Left renal pelvis (tissue), 4 donors: ENCODE measurements at places on chromosomes 2 and 18. TPM values are rescaled to one million over a fixed set of nuclear protein-coding genes. Genes with fewer than 3 reads are reported as not detected.

DNA sequence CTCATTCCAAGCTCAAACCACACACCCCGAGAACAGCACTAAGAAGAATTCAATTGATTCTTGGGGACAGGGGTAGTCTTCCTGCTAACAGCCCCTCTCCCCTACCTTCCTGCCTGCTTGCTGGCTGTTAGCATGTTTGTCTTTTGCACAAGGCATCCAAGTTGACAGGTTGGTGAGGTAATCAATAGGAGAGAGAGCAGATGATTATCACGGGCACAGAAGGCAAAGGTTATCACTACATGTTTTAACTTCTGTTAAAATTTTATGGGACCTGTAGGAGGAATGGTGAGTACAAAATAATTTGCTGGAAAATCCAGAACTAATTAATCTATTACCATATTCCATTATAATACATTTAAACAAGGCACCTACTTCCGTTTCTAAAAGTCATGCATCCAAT lies 442.1 kb upstream of the TCF4 start:
- DNase-seq = no peak

- DNase-seq = no peak
These were observed 7.8 kb upstream of the GAL3ST2 start for GRCh38 chr2:241768850-241769249.

NDC80 gene
- 26.9 TPM for polyA plus RNA-seq

DNA sequence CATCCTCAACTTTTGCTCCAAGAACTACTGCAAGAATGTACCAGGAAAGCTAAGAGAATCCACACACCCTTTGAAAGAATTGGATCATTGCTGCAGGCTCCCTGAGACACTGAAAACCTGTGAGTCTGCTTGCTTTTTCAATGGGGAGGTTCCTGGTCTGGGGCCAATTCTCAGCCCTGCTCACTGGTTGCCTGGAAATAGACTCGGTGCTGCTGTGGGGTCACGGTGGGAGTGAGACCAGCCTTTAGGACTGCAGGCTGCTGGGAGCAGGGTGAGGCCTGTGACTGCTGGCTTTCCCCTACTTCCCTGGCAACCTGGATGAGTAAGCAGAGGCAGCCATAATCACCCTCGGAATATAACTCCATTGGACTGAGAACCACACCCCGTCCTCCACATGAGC lies 569.3 kb downstream of the DPP10 start:
- DNase-seq = no peak

GRCh38 chr18:1294229-1294628 lies 389.6 kb downstream of the ADCYAP1 start:
- no peak for DNase-seq

DNA sequence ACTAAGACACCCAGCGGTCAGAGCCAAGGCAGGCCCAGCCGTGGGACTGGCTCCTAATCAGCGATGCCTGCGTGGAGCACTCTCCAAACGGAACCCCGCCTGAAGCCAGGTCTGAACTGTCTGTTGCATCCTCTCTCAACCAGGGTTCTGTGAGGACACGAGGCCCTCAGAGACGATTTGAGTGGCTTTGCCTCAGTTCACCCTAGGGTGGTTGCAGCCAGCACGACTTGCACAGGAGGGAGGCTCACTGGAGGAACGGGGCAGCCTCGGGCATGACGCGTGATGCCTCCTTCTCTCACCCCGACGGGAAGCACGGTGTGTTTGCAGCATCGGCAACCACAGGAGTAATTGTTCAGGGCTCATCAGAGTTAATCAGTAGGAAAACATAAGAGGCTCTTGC lies 336.4 kb downstream of the EIPR1 start:
- no peak for DNase-seq

- DNase-seq = peak; percentile 42
These were observed 4.7 kb upstream of the STAMBP start for GRCh38 chr2:73823916-73824523.

- DNase-seq = no peak
These were observed 48.3 kb downstream of the KLHL29 start for GRCh38 chr2:23433282-23433681.

GRCh38 chr18:5628512-5629255 lies 84.9 kb upstream of the EPB41L3 start:
- peak; percentile 24 for DNase-seq

PRSS56 gene
- not detected for polyA plus RNA-seq

- no peak for DNase-seq
These were observed 34.1 kb upstream of the MC4R start for GRCh38 chr18:60406721-60407120.

DNA sequence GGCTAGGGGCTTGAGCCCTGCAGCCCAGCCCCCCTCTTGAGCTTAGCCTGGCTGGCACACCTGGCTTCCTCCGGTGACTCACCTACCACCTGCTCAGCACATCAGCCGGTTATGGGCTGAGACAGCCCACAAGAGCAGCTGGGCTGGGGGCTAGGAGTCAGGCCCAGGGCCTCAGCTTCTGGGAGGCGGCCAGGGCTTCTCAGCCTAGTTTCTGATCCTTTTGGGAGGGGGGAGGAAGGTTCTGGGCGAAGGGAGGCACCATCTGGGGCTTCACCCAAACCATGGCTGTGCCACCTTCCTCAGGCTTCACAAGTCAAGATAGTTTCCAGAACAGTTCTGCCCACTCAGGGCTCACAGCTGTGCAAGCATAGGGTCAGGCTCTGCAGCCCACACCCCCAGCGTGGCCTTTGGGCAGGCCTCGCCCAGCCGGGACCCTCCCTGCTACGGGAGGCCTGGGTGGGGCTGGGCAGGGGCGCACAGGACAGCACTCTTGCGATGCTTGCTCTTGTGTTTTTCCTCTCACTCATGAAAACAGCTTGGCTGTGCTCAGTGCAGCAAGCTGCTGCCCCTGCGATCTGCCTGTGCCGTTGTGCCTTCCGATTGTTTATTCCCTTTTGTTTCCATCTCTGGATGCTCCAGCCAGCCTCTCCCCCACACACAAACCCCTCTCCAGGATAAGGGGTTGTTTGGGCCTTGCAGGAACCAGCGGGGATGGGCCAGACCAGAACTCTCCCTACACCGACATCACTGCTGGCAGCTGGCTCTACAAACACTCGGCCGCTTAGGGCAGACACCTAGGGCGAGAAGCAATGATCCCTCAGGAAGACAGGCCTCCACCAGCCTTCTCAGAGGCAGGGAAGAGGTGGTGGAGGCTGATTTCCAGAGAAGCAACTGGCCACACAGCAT lies 26.1 kb upstream of the SEMA4C start:
- DNase-seq = no peak

KYNU gene
- polyA plus RNA-seq = 4.7 TPM

MORN2 gene
- polyA plus RNA-seq = 56.6 TPM

RGPD4 gene
- 0.05 TPM for polyA plus RNA-seq

SFT2D3 gene
- polyA plus RNA-seq = not detected

DNA sequence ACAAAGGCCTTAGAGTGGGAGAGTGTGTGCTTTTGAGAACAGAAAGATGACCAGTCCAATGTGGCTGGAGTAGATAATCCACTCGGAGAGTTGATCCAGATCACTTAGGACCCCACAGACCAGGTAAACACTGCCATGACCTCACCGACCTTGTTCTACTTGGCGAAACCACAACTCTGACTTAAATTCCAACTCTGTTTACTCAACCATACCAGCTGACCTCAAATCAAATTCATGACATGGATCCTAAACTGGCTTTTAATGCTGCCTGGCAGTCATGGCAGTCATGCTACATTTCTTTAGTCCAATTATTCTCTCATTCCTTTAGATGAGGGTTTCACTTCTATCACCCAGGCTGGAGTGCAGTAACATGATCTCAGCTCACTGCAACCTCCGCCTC lies 347.1 kb upstream of the FAM98A start:
- DNase-seq = no peak

GRCh38 chr2:174835797-174836255 lies 71.6 kb upstream of the CHRNA1 start:
- no peak for DNase-seq

GRCh38 chr18:68660354-68661183 lies 54.3 kb downstream of the TMX3 start:
- peak; percentile 16 for DNase-seq

KATNAL2 gene
- 5.7 TPM for polyA plus RNA-seq

- no peak for DNase-seq
These were observed 1531.9 kb upstream of the ACVR2A start for GRCh38 chr2:146312899-146313298.

GRCh38 chr2:178333851-178334250 lies 117.1 kb downstream of the PRKRA start:
- no peak for DNase-seq

DNAH7 gene
- 0.76 TPM for polyA plus RNA-seq

GRCh38 chr2:171735991-171736710 lies 48.9 kb downstream of the DYNC1I2 start:
- no peak for DNase-seq

EFHD1 gene
- polyA plus RNA-seq = 75.7 TPM

DNA sequence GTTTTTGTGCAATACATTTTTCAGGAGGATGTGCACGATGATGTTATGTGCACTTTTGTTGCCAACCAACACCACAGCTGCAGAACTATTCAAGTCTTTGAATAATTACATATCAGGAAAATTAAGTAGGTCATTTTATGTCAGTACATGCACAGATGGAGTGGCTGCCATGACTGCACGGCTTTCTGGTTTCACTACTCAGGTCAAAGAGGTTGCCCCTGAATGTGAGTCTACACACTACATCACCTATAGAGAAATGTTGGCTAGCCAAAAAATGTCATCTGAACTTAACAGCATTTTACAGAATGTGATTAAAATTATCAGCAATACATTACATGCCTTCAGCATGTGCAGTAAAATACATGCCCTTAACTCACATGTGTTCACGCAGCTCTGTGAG lies 1637.3 kb upstream of the NXPH2 start:
- DNase-seq = no peak

OST4 gene
- 268 TPM for polyA plus RNA-seq

SIX2 gene
- polyA plus RNA-seq = 30.5 TPM

- DNase-seq = no peak
These were observed 35.8 kb downstream of the SCTR start for GRCh38 chr2:119488245-119489214.

ARHGAP28 gene
- polyA plus RNA-seq = 69.6 TPM

GRCh38 chr2:149040451-149040850 lies 2.0 kb downstream of the LYPD6B start:
- DNase-seq = no peak
